NCI-H510A (cell line): ENCODE measurements at places on chromosomes 1 and 21.

GRCh38 chr1:79979346-79979745 lies 972.8 kb upstream of the ADGRL4 start:
- DNase-seq, result no peak

GRCh38 chr1:175887521-175887920 lies 144.1 kb upstream of the TNR start:
- DNase-seq, result no peak

GRCh38 chr1:223142269-223142668 lies 779 bp downstream of the TLR5 start:
- DNase-seq, result no peak

- no peak for DNase-seq
These were observed 3.8 kb downstream of the SLC22A15 start for GRCh38 chr1:115980156-115980555.

- no peak for DNase-seq
These were observed 88.7 kb upstream of the IFFO2 start for GRCh38 chr1:19044975-19045831.

DNA sequence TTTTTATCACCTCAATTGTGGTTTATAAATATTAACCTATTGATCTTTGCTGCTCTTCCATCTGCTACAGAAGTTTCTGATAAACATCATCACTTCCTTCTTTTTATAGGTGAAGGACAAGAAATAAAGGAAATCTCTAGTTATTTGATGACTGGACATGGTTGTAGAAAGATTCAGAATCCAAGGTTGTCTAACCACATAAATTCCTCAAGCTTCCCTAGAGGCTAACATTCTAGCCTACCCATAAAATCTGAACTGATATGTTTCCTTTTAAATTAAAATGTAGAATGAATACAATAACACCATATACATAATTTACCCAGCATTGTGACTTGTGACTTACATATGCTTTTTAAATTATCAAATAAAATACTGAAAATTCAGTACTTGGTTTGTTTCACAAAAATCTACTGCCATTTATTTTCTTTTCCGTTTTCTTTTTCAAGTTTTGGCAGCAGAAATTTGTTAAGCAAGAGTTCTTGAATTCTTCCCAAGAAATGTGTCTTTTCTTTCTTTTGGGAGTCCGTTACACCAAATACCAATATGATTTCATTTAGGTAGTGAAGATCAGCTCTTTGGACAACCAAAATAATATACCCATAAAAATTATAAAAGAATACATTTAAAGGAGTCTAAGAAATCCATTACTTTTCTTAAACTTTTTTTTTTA lies 513.2 kb upstream of the ADGRL2 start:
- DNase-seq, result no peak
